Stimulated activated CD4-positive, alpha-beta T cell treated with anti-CD3 and anti-CD28 coated beads, Interleukin-1b, Interleukin-23, amount 100 ng/mL, for 24 hours (primary cell): ENCODE measurements at places on chromosomes 3 and 15.

DNA sequence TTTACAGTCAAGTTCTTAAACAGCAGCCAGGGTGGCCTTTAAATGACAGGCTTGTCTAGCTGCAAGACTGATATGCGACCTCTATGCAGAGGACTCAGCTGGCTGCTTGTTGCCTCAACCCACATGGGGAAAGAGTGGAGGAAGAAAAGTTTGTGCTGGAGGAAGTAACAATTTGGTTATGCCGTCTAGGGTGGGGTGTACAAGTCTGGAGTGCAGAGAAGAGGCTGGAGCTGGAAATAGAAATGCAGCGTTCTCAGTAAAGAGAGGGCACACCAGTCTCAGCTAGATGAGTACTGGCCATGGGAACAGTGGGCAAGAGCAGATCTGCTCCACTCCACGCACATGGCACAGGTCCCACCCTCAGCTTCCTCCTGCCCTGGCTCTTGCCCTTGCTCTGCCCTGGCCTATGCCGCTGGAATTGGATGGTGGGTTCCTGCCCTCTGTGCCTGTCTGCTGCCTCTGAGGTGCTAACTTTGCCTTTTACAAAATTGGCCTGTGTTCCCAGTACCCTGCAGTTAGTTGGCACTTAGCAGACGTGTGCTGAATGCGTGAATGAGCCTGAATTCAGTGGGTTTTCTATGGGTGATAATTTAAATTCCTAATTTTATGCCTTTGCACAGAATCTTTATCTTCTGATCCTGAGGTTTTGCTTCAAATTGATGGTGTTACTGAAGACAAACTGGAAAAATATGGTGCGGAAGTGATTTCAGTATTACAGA lies 59.7 kb upstream of the FURIN start:
- no peak for DNase-seq

DNA sequence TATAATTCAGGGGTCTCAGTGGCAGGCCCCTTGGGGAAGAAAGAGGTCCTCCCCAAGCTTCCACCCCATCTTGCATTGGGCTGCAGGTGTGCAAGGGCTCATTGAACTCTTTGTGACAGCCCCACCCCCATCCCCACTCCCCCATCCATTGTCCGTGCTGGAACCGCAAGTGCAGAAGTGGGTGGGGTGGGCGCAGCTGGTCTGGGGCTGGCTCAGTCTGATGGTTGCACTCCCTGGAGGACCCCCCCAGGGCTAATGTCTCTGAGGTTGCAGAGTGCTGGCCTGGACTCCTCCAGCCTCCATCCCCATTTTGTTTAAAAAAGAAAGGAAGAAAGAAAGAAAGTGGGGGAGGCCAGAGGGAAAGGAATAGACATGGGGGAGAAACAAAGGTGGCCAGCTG lies 42.3 kb upstream of the ARL8B start:
- DNase-seq = no peak

DNA sequence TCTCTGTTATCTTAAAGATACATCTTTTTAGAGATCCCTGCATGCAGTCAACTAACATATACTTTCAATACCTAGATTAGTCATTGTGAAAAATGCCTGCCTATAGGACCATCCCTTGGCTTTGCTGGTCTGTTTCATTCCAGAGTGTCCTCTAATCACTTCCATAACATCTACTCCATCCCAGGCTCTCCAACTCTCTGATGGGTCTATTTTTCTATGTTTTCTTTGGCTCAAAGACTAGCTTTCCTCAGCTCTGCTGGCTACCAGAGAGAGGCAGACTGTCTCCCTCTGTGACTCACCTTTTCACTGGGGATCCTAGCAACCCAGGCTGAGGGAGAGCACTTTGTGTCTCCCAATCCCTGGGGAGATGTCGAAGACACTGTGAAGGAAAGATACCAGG lies 547.7 kb upstream of the MCTP2 start:
- DNase-seq = no peak

GRCh38 chr3:180288816-180289215 lies 252.1 kb upstream of the PEX5L start:
- no peak for DNase-seq

DNA sequence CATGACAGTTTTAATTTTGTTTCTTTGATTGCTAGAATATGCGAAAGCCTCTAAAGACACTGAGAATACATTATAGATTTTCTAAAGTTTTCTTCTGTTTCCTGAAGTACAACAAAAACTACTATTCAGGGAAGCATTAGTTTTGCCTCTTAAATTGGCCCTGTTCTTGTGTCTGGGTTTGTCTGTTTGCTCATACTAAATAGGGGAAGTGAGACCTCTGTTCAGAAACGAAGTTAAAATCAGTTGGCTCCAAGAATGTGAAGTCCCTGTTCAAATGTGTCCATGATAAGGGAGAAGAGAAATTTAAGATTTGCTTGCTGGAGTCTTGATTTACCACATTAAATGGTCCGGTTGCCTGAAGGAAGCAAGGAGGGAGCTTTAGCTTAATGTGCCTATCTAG lies 327.3 kb upstream of the GBE1 start:
- DNase-seq = no peak

DNA sequence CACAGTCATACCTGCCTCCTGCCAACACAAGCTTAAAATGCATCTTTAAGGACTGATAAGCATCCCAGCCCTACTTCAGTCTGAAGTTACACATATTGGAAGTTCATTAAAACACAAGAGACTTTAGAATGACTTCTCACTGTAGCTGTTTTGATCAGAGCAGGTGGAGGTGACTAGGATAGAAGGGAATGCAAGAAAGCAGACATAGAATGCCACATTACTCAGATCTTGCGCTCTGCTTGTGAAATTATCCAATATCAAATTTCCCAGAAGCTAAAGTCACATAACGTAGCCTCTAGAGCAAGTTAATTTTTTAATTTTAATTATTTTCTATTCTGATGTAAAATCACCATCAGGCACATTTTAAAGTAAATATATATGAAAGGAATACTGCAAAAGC lies 306.5 kb downstream of the PLOD2 start:
- DNase-seq = no peak

DNA sequence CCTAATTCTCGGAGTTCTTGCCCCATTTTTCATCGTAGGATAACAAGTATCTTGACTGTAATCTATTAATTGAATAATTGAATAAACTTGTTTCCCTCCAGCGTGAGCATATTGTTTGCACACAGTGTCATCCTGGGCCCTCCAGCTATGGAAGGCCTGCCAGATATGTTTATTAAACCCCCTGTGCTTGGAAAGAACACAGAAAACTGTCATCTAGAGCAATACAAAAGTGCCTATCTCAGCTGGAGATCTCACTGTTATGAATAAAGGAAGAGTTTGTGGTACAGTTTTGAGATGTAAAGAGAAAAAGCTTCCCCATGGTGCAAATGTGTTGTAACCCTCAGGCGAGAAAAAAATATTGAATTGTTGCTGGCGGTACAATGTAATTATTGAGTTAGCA lies 405.9 kb downstream of the SOX2 start:
- no peak for DNase-seq

- DNase-seq = no peak
Observed at GRCh38 chr3:49277383-49277775, 347 bp upstream of the C3orf62 start.

- no peak for DNase-seq
Observed at GRCh38 chr3:94069194-94069813, 6.4 kb downstream of the NSUN3 start.

GRCh38 chr3:27312044-27312668 lies 57.0 kb downstream of the NEK10 start:
- no peak for DNase-seq

- no peak for DNase-seq
Observed at GRCh38 chr3:157695103-157695502, 191.9 kb upstream of the VEPH1 start.

- no peak for DNase-seq
Observed at GRCh38 chr3:94413336-94414108, 350.7 kb downstream of the NSUN3 start.
